Psoas muscle (tissue), 8 donors: ENCODE measurements at places on chromosomes 5 and 9.

GRCh38 chr5:55857247-55857640 is 6.1 kb downstream of the IL31RA start:
- DNase-seq: no peak

DNA sequence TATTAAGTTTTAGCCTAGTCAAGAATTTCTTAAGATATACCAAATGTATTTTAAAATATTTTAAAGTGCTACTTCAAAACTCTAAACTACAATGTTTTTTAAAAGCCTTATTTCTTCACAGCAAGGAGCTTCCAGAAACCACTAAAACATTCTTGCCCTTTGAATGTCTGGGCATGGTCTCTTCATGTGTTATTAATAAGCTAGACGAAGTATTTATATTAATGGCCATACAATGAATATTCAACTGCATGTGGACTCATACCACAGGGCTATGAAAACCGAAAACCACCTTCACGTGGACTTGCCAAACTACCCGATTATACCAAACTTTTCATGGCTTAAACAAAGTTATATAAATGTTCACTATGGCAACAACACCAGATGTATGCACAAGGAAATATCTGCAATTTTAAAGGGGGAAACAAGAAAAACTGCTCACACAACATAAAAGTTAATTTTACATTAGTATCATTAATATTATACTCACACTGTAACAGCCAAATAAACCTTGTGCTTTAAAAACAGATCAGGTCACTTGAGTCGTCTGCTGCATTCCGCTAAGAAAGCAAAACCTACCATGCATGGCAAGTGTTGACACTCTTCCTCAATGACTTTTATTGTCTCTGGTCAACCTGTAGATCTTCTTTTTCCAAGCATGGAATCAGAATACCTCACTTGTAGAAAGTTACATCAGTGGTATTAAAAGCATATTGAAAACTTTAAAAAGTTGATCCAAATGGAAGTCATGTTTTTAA is 246.3 kb downstream of the BNC2 start:
- DNase-seq: no peak

- no peak for DNase-seq
These were observed 318.2 kb downstream of the SLCO4C1 start for GRCh38 chr5:101977729-101978345.

DNA sequence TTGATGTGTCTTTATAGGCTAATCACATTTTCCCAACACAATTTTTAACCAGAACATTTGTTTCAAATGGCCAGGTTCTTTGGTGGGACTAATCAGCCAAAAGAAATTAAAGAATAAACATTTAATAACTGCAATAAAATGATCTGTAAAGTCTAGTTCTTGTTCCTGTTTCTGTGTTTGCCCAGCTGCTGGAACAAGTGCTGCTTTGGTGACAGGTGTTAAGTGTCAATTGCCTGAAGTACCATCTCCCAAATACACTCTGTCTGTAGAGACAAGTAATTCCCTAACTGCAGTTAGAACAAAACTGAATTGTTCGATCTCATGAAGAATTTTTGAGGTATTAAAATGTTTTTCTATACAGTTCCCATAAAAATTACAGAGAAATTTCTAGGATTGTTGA is 402.3 kb upstream of the CHD1 start:
- DNase-seq: no peak

DNA sequence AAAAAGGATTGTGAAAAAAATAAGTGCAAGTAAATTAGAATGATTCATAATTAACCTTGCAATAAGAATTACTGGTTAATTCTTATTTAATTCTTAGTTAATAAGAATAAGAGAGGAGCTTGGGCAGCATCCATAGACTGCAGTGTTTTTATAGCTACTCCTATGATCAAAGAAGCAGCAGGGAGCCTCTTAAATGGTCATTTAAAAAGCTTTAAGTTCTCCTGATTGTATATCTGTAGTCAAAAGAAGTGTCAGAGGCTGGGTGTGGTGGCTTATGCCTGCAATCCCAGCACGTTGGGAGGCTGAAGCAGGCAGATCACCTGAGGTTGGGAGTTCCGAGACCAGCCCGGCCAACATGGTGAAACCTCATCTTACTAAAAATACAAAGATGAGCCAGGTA is 14.4 kb downstream of the ACER2 start:
- DNase-seq: no peak

- DNase-seq: no peak
These were observed 78.3 kb downstream of the CEP120 start for GRCh38 chr5:123344816-123345426.

- DNase-seq: no peak
These were observed 124.8 kb upstream of the IRX4 start for GRCh38 chr5:2007496-2007877.

- DNase-seq: no peak
These were observed 137.5 kb downstream of the GNA14 start for GRCh38 chr9:77510666-77511065.

GRCh38 chr9:89597711-89598362 is 7.0 kb upstream of the GADD45G start:
- no peak for DNase-seq

GRCh38 chr9:108469654-108470053 is 386.1 kb downstream of the ACTL7B start:
- DNase-seq: no peak

- no peak for DNase-seq
These were observed 285.1 kb downstream of the TMEM167A start for GRCh38 chr5:82792096-82792495.

GRCh38 chr5:137269274-137269673 is 229.9 kb downstream of the SPOCK1 start:
- no peak for DNase-seq

DNA sequence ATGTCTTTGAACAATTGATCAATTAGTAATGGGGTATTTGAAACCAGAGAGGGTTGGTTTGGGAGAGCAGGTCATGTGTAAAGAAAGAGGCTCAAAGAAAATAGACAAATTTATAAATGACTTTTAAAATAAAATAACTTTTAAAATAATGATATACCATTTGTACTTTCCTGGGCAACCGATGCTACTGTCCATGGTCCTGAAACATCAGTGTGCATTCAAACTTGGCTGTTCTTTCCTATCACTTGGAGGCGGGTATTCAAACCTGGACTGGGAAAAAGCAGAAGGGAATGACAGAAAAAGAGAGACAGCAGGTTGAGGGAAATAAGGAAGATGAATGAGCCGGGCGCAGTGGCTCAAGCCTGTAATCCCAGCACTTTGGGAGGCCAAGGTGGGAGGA is 1446.4 kb upstream of the WWC1 start:
- DNase-seq: no peak

GRCh38 chr5:171661143-171661542 is 124.5 kb upstream of the SMIM23 start:
- no peak for DNase-seq

- DNase-seq: no peak
These were observed 286.1 kb downstream of the SH3GL2 start for GRCh38 chr9:17864951-17865350.

GRCh38 chr5:69129413-69129812 is 35.6 kb downstream of the SLC30A5 start:
- DNase-seq: no peak

DNA sequence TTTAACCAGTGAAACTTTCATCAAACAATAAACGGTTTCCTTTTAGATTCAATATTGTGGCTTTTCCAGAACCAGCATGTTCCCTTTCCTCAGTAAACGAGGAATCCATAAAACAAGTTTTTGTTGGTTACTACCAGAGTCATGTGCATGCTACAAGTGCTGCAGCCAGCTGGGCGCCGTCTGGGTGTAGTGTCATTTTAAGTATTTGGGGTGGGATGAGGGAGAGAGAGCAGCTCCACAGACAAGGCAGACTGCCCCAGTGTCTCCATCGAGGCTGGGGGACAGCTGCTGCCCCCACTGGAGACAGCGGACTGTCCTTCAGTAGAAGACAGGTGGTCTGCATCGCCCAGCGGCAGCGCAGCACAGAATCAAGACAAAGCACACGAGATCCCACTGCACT is 17.3 kb downstream of the ARPC5L start:
- DNase-seq: no peak

DNA sequence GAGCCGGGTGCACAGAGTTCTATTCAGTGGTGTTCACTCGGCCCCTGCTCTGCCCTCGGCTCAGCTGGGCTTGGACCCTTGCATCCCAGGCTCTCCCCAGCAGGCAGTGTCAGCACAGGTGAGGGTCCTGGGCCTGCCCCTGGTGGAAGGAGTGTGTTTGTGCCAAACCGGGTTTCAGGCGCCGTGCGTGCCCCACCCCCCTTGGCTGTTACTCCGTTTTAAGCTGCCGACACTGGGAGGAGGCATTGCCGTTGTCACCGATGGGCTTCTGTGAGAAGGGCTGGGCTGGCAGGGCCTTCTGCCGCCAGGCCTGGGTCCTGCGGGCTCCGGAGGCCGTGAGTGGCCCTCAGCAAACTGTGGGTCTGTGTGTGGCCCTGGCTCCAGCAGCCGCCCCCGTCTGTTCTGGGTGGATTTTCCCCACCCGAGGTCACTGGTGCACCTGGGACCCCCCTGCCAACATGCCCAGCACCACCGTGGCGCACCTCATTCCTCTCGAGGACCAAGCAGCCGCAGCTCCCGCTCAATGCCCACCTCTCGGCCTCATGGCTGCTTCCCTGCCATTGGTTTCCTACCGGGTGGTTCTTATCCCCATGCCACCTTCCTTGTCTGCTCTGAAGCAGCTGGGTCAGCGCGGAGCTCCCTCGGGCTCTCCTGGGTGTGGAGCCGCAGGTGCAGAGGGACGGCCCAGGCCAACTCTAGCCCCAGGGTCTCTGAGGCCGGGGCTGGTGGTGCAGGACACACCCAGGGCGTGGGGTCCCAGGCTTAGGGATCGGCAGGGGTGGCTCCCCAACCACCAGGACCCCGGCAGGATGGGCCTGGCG is 44.3 kb upstream of the EXOC3 start:
- DNase-seq: peak; percentile 49

DNA sequence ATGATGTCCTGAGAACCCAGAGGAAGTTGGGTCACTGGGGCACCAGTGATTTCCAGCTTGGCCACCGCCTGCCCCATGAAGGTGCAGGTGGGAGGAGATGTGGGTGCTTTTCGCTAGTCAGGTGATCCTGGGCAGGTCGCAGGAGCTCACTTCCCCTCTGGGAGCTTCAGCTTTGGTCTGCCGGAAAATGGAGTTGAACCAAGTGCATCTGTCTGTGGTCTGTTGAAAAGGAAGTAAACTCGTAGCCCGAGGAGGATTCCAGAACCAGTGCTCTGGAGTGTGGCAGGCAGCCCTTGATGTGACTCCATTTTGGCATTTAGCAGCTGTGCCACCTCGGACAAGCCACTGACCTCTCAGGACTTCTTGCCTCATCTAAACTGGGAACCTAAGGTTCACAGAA is 81.8 kb upstream of the HRH2 start:
- no peak for DNase-seq

DNA sequence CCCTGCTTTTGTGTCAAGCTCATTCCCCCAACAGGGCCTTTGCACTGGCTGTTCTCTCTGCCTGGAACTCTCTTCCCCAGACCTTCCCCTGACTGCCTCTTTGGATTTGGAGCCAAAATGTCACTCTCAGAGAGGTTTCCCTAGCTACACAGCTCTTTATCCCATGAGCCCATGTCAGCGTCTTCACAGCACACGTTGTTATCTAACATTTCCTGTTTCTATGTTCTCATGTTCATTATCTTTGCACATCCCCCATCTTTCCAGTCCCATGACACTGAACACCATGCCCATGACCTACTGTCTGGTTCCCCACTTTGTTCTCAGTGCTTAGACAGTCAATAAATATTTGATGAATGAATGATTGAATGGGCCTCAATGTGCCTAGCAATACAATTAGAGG is 26.3 kb upstream of the ARSI start:
- no peak for DNase-seq

DNA sequence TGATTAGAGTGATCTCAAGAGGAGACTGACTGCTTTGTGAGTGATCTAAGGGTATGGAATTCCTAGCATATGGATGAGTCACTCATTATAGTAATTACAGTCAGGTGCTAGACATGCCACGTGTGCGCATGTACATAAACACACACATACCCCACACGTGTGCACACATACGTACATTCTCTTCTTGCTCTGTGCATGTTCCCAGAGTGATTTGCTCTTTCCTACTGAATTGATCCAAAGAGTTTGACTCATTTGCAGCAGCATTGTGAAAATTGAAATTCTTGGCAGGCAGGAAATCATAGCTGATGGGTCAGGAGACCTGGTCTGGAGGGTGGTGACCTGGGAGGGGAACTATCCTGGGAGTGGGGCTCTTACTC is 63.8 kb downstream of the ANGPTL2 start:
- DNase-seq: no peak

GRCh38 chr5:13985731-13986418 is 41.4 kb upstream of the DNAH5 start:
- no peak for DNase-seq

- DNase-seq: no peak
These were observed 16.3 kb downstream of the ROR2 start for GRCh38 chr9:91933556-91934352.

- no peak for DNase-seq
These were observed 4.9 kb upstream of the ADRA1B start for GRCh38 chr5:159911349-159911748.

DNA sequence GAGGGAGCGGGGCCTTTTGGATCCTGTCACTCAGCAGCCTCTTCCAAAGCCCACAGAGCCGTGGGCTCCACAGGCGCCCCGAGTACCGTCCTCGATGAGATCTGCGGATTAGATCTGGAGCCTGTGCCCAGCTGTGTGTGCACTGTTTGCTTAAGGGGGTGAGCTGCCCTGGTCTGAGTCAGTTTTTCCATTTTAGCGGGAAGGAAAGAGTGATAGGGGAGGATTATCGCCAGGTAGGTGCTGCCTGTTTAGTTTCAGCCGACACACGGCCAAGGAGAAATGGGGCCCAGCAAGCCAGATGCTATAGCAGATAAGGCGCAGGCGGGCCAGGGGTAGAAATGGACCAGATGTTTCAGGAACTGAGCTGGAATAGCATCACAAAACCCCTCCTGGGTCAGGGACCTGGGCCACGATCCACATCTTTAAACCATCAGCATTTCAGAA is 18.1 kb downstream of the COL5A1 start:
- no peak for DNase-seq

- peak; percentile 70 for DNase-seq
These were observed 543 bp upstream of the ANKRD33B start for GRCh38 chr5:10563110-10563944.

DNA sequence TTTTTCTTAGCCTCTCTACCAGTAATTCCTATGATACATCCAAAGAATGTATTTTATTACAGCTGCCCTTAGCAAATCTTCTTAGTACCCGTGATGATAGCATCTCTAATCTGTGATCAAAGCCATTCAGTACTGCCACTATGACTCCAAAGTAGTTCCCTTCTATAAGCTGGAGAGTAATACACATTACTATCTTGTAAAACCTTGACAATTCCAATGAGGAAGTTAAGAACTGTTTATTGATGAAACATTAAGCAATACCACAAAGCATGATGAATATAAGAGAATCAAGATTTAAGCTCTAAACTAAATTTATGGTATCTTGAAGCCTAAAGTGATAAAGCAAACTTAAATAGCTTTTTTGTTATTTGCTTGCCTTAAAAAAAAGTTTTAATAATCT is 86.1 kb downstream of the SMIM23 start:
- DNase-seq: no peak

DNA sequence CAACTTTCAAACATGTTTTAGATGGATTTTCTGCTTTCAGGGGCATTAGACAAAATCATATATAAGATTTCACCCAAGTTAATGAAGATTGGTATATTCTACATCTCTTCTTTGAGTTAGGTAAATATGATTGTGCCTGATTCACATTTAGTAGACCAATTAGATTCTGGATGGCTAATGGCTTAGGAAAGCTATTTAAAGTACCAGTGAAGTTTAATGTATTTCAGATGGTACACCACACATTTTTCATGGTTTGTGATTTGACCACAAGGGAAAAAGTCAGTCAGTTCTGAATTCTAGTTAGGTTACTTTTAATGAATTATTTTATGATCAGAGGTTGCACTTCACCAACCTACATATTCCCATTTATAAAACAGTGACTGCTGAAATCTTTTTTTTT is 409.7 kb downstream of the ADGRV1 start:
- DNase-seq: no peak
